Kidney tubule cell (primary cell): ENCODE measurements at places on chromosomes 5 and 9.

- peak; percentile 67 for DNase-seq
Observed at GRCh38 chr5:10600626-10601245, 36.9 kb downstream of the ANKRD33B start.

GRCh38 chr5:135564331-135564730, 14.5 kb downstream of the CXCL14 start:
- DNase-seq, result no peak

GRCh38 chr9:85040146-85040545, 370.6 kb downstream of the NTRK2 start:
- DNase-seq, result no peak

DNA sequence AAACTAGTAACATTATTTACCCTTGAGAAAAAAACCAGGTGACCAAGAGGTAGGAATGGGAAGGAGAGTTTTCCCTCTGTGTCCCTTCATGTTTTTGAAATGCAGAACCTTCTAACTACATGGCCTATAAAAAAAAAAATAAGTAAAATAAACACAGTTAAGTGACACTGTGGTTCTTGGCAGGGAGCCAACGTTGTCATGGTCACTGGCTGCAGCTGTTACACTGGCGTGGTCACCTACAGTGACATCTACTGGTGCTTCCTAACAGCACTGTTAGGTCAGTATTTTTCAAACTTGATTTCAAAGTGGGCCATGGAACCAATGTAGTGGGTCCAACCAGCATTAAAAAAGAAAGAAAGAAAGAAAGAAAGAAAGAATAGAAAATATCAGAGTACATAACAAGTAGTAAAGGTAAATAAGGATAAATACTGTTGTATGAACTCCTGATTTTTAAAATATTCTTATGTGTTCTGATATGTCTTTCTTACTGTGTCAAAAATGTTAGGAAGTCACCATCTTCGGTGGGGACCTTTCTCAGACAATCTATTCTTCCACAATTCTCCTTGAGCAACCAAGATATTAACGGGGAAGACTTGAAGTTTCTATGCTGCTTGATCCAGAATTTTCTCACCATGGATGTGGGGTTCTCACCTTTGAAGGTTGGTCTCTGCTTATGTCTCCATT, 59.1 kb upstream of the PJA2 start:
- peak; percentile 91 for DNase-seq

- peak; percentile 93 for DNase-seq
Observed at GRCh38 chr5:124806373-124807077, 60.1 kb upstream of the ZNF608 start.

GRCh38 chr9:96585426-96585825, 34.2 kb downstream of the CDC14B start:
- no peak for DNase-seq

GRCh38 chr9:24258626-24259025, 287.1 kb downstream of the IZUMO3 start:
- DNase-seq, result no peak
